AG09309 (cell line): ENCODE measurements at places on chromosomes 1 and 21.

DNA sequence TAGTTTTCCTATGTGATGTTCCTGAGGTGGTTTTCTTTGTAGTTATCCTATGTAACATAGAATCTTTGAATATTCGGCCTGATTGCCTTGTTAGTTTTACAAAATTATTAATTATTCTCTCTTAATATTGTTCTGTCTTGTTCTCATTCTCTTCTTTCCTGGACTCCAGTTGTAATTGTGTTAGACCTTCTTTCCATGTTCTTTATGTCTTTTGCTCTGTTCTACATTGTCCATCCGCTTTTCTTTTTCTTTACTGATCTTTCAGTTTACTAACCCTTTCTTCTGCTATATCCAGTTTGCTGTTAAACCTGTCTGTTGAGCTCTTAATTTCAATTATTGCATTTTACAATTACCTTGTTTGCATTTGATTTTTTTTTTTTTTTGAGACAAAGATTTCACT is 89.3 kb downstream of the PEX14 start:
- DNase-seq: no peak

DNA sequence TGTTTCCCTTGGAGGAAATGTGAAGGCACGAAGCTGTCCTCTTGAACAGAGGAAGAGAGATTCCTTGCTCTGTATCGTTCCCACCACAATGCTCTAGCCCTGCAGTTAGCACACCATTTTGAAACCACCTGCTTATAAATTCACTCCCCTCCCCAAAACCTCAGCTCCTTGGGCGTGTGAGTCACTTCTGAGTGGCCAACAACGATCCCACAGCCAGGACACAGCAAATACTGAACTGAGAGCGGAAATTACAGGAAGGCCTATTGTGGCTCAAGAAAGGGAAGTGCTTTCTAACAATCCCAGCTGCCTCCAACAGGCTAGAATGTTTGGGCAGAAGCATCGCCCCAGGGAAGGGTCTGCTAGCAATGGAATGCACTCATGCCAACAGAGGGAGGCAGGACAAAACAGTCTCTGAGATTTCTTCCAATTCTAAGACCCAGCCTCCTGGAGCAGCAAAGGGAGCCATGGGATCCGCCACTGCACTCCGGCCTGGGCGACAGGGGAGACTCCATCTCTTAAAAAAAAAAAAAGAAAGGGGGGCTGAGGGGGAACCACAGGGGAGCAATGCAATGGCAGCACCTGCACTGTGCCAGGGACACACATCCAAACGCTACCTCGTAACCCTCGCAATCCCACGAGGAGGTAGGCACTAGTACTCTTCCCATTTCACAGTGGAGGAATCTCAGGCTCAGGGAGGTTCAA is 1.9 kb downstream of the TMEM53 start:
- no peak for DNase-seq

GRCh38 chr21:16983420-16983819 is 529.4 kb upstream of the CXADR start:
- no peak for DNase-seq

- no peak for DNase-seq
Observed at GRCh38 chr1:225847610-225848009, 34.6 kb downstream of the TMEM63A start.

DNA sequence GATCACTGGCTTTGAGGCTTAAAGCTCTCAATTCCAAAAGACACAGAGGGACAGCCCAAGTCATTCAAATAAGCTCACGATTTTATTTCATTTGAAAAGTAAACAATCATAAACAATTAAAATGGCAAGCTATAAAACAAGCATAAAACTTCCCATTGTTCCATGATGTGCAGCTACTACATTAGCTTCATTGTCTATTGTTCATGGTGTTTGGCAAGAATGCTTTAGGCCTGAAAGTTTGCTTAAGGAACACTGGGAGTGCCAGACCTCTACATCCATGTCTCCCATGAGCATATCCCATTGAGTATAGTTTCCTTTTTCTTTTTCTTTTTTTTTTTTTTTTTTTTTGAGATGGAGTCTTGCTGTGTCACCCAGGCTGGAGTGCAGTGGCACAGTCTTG is 286.1 kb upstream of the ESRRG start:
- no peak for DNase-seq

DNA sequence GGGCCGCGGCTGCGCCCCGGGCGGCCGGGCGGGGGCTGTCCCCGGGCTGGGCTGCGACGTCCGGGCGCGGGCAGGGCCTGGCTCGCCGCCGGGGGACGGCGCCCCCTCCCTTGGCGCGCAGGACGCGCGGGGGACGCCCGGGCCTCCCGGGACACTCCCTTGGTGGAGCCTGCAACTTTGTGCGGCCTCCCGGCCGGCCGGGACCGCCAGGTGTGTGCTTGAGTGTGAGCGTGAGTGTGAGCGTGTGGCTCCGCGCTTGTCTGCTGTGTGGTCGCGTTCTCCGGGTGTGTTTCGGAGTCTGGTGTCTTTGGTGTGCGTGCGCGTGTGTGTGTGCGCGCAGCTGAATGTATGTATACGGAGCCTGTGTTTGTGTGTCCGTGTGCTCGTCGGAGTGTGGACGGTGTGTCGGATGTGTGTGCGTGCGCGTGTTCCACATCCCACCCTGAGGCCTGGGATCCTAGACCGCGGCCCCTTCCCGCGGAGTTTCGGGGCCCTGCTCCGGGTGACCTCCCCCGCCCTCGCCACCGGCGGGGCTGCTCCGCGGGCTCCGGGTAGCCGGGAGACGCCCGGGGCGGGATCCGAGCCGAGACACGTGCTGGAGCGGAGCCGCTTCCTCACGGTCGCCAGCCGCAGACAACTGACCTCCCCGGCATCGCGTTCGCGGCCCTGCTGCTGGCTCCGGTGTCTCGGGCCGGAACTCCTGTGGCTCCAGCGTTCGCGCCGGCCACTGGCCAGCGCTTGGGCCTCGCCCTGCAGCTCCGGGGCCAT is 1.7 kb downstream of the PTPRU start:
- DNase-seq: no peak

DNA sequence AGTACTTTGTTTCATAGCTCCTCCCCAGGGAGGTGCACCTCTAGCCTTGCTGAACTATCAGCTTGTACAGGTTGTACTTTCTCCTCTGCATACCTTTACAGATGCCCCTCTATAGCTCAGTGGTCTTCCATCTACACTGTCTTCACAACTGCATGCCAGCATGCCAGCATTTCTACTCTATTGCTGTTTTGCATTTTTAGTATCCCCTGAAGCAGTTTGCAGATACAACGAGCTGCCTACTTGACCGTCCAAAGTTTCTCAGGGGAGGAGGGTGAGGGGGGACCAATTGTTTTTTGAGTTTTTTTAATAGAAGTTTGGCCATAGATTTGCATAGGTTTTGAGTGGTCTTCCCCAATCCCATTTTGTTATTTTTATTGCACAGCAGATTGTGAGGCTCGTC is 27.6 kb upstream of the CTH start:
- no peak for DNase-seq

- DNase-seq: no peak
Observed at GRCh38 chr1:41618066-41618825, 133.8 kb upstream of the EDN2 start.
